Thymus (tissue), 14 donors: ENCODE measurements at places on chromosomes 7 and 10. TPM values are rescaled to one million over a fixed set of nuclear protein-coding genes. Genes with fewer than 3 reads are reported as not detected.

GRCh38 chr10:102148275-102148674 is 3.9 kb upstream of the NOLC1 start:
- H3K4me3 ChIP-seq = no peak overlapping the region
- H3K27ac ChIP-seq = no peak overlapping the region
- peaks cover 29% of the 10 kb centered on the region for H3K36me3 ChIP-seq
- peaks cover 12% of the 10 kb centered on the region for H3K4me1 ChIP-seq
- DNase-seq = no peak

DNA sequence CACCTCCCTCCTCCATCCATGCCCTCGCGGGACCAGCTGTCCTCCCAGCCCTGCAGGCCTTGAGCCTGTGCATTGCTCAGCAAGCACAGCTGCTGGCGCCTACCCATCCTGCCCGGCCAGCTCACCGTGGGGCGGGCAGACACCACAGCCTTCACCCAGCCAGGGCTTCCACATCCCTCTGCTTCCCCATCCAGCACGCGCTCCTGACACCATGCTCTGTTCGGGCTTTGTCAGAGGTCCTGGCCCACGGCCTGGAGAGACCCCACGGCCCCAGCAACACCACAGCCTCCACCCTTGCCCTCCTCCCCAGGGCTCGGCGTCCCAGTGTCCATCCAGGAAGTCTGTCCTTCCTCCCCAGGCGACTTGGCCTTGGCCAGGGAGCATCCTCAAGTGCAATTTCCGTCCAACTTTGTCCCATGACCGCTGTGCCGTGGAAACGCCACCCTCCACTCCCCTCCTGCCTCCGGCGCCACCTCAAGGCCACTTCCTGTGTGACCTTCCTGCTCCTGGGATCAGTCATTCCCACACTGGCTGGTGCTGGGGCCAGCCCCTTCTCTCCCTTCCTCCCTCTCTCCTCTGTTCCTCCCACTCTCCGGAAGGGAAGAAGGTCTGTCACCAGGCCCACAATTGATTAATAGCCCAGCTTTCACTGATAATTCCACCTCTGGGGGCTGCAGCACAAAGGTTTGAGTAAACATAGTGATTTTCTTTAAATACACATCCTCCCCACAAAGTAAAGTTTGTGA is 71.5 kb upstream of the SMNDC1 start:
- no peak overlapping the region for H3K4me3 ChIP-seq
- no peaks in the 10 kb centered on the region for H3K36me3 ChIP-seq
- peaks cover 2% of the 10 kb centered on the region for H3K27me3 ChIP-seq
- no peaks in the 10 kb centered on the region for H3K4me1 ChIP-seq
- DNase-seq = no peak

DNA sequence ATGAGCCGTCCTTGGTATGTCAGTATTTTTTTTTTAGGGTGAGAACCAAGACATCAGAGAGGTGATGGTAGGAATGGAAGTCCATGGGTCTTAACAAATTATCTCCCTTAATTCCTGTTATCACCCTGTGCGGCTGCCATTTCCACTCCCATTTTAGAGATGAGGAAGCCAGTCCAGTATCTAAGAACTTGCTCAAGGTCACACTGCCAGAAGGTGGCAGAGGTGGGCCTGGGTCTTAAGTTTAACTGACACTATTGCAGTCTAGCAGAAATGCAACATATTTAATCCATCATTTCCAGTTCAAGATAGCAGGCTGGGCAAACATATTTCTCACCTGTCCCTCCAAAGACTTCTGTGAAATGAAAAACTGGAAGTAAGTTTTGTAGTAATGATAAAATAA is 108.3 kb downstream of the GLI3 start:
- no peak for DNase-seq
- H3K4me1 ChIP-seq = no peaks in the 10 kb centered on the region
- no peak overlapping the region for H3K4me3 ChIP-seq
- H3K27me3 ChIP-seq = no peaks in the 10 kb centered on the region

DNA sequence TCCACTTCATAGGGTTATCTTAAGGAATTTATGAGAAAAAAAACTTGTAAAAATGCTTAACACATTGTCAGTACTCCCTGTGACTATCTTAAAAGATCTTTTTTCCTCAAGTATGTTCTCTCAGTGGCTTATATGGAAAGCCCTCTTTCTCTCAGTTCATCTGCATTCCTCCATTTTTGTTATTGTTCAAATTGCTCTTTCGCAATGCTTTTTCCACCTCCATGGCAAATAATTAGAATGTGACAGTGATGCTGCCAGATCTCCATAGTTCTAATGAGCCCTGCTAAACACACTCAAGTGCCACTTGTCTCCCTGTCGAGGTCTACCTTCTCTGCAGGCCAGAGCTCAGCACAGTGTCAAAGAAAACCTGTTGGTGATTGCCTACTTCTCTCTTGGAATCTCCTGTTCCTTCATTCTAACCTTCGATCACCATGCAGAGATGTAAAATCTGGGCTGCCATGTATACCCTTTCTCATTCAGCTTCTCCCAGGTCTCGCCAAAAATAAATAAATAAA is 37.2 kb upstream of the ABCB5 start:
- no peak for DNase-seq
- H3K4me3 ChIP-seq = no peak overlapping the region
- H3K27me3 ChIP-seq = no peaks in the 10 kb centered on the region
- H3K27ac ChIP-seq = no peak overlapping the region
- H3K4me1 ChIP-seq = no peaks in the 10 kb centered on the region

GRCh38 chr10:134247-135131 is 766 bp upstream of the ZMYND11 start:
- H3K36me3 ChIP-seq = no peaks in the 10 kb centered on the region
- H3K4me1 ChIP-seq = peaks cover 11% of the 10 kb centered on the region
- DNase-seq = no peak
- peak overlapping the region; percentile 37 for H3K4me3 ChIP-seq
- peaks cover 6% of the 10 kb centered on the region for H3K27me3 ChIP-seq

DNA sequence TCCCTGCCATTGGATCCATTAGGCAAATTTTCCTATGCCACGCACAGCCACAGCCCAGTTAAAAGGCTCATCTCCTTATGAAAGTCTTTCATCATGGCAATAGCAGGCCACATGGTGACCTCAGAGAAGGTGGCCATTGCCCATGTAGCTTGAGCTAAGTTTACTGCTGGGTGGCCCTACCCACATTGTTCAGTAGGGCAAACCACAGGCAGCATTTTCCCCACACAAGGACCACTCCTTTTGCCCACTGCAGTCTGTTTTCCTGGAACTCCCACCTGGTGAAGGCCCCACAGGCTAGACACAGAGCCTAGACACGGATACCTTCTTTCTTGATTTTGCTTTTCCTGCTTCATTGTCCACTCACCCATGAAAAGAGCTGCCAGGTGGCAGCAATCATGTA is 101.5 kb upstream of the NPVF start:
- H3K27me3 ChIP-seq = no peaks in the 10 kb centered on the region
- no peaks in the 10 kb centered on the region for H3K4me1 ChIP-seq
- no peaks in the 10 kb centered on the region for H3K36me3 ChIP-seq
- H3K27ac ChIP-seq = no peak overlapping the region

GRCh38 chr7:70044064-70044463 is 445.8 kb downstream of the AUTS2 start:
- H3K27me3 ChIP-seq = no peaks in the 10 kb centered on the region
- H3K4me1 ChIP-seq = peaks cover 5% of the 10 kb centered on the region
- H3K27ac ChIP-seq = no peak overlapping the region
- H3K4me3 ChIP-seq = no peak overlapping the region
- H3K36me3 ChIP-seq = no peaks in the 10 kb centered on the region
- DNase-seq = no peak

DNA sequence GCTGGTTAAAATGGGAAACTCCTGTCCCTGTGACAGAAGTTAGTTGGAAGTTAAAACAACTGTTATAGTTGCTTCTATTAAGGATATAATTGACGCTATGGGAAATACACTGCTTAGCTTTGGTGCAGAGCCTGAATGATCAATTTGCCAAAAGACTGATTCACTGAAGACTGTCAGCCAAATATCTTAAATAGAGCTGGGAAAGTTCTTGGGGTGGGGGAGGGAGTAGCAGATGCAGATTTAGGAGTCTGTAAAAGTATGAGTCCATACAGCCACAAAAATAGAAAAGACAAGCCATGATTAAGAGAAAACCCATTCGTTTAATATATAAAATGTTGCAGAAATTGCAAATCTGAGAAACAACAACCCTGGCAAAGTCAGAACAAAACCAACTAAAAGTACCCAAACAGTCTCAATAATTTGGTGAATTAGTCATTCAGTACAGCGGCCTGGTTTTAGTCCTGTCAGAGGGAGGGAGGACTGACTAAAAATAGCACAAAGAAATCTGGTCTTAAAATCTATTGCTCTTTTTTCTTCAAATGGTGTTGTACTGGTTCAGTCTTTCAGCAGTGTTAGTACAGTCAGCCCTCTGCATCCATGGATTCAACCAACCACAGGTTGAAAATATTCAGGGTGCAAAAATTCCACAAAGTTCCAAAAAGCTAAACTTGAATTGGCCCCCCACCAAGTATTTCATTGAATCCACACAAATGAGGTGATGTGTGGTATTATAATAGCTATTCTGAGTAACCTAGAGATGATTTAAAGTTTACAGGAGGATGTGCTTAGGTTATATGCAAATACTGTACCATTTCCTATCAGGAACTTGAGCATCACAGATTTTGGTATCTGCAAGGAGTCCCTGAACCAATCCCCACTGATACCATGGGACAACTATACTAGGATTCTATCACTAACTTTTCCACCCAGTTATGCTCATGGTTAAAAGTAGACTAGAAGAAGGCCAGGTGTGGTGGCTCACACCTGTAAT is 30.0 kb downstream of the STK17A start:
- no peak overlapping the region for H3K27ac ChIP-seq
- H3K27me3 ChIP-seq = no peaks in the 10 kb centered on the region
- no peak for DNase-seq
- H3K4me3 ChIP-seq = no peak overlapping the region

- no peaks in the 10 kb centered on the region for H3K4me1 ChIP-seq
- no peaks in the 10 kb centered on the region for H3K36me3 ChIP-seq
- no peak overlapping the region for H3K27ac ChIP-seq
- H3K4me3 ChIP-seq = no peak overlapping the region
- H3K27me3 ChIP-seq = peaks cover 9% of the 10 kb centered on the region
- no peak for DNase-seq
These were observed 7.1 kb downstream of the FGFR2 start for GRCh38 chr10:121591186-121591585.

GRCh38 chr7:148022832-148023231 is 567.7 kb upstream of the C7orf33 start:
- H3K36me3 ChIP-seq = no peaks in the 10 kb centered on the region
- DNase-seq = no peak
- no peak overlapping the region for H3K4me3 ChIP-seq
- H3K27me3 ChIP-seq = no peaks in the 10 kb centered on the region
- no peak overlapping the region for H3K27ac ChIP-seq
- H3K4me1 ChIP-seq = no peaks in the 10 kb centered on the region

- no peak for DNase-seq
- H3K27ac ChIP-seq = no peak overlapping the region
- no peaks in the 10 kb centered on the region for H3K27me3 ChIP-seq
- H3K36me3 ChIP-seq = no peaks in the 10 kb centered on the region
- no peak overlapping the region for H3K4me3 ChIP-seq
These were observed 46.9 kb upstream of the GPAM start for GRCh38 chr10:112230325-112230988.

DNA sequence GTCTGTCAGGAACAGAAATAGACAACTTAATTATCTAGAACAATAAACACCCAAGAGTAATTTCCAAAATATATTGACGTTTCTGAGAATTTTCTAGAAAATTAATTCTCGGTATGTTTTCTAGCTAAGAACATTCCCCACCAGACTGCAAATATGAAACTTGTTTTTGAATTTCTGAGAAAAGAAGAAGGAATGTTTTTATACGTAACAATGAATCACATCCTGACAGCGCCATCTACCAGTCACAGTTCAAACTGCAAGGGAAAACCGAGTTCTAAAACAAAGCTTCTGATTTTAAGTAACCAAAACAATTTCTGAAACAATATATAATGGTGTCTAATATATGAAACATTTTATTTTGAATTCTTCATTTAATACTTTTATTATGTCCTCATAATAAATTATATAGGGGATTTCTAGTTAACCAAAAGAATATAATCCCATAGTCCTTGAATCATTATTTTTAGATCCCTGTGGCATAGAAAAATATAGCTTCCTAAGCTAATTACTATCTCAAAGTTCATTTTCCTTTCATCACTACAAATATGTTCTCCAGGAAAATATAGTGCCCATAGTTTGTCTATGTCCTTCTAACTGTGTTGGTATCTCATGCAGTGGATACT is 34.5 kb upstream of the MEOX2 start:
- H3K27ac ChIP-seq = no peak overlapping the region
- DNase-seq = no peak
- H3K4me1 ChIP-seq = no peaks in the 10 kb centered on the region
- H3K36me3 ChIP-seq = no peaks in the 10 kb centered on the region

DNA sequence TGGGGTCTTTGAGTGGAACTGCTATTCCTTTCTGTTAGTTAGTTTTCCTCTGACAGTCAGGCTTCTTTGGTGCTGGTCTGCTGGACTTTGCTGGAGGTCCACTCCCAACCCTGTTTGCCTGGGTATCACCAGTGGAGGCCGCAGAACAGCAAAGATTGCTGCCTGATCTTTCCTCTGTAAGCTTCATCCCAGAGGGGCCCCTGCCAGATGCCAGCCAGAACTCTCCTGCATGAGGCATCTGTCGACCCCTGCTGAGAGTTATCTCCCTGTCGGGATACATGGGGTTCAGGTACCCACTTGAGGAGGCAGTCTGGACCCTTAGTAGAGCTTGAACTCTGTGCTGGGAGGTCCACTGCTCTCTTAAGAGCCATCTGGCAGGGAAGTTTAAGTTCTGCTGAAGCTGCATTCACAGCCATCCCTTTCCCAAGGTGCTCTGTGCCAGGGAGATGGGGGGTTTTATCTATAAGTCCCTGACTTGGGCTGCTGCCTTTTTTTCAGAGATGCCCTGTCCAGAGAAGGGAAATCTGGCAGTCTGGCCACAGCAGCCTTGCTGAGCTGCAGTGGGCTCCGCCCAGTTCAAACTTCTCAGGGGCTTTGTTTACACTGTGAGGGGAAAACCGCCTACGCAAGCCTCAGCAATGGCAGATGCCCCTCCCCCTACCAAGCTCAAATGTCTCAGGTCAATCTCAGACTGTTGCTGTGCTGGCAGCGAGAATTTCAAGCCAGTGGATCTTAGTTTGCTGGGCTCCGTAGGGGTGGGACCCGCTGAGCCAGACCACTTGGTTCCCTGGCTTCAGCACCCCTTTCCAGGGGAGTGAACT is 89.7 kb upstream of the CDK6 start:
- H3K4me3 ChIP-seq = no peak overlapping the region
- no peak overlapping the region for H3K27ac ChIP-seq
- H3K36me3 ChIP-seq = no peaks in the 10 kb centered on the region

DNA sequence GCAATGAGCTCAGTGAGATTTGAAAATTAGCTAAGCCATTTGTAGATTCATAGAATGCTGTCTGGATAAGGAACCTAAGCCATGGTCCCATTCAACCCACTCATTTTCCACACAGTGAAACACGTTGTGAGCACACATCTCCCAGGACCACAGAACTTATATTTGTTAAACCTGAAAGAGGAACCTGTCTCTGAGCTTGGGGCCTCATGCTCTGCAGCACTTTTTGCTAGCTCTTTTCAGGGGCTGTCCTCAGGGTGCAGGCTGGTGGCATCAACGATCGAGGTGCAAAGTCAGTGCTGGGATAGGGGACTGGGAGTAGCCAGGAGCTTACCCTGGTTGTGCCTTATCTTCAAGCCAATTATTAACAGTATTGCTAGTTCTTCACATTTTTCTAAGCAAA is 11.9 kb downstream of the HECW1 start:
- no peaks in the 10 kb centered on the region for H3K4me1 ChIP-seq
- H3K27me3 ChIP-seq = no peaks in the 10 kb centered on the region
- no peak for DNase-seq
- H3K27ac ChIP-seq = no peak overlapping the region
- no peaks in the 10 kb centered on the region for H3K36me3 ChIP-seq

Gene RBP3
- 0.05 TPM for total RNA-seq

Gene EBF3
- total RNA-seq = 1.5 TPM

Gene FBXL13
- total RNA-seq = 3.8 TPM

Gene DNA2
- 21.5 TPM for total RNA-seq

Gene PHYHIPL
- 0.09 TPM for total RNA-seq

Gene CLRN3
- 0.05 TPM for total RNA-seq

Gene HOXA7
- total RNA-seq = 0.57 TPM

Gene C10orf53
- not detected for total RNA-seq
